ENCODE measurements at places on chromosomes 6 and 20. TPM values are rescaled to one million over a fixed set of nuclear protein-coding genes. Genes with fewer than 3 reads are reported as not detected.

ATP5F1E gene
- total RNA-seq = 50.8 TPM

RAB44 gene
- 12.9 TPM for total RNA-seq

HLA-DMA gene
- 57.5 TPM for total RNA-seq

CYP39A1 gene
- not detected for total RNA-seq

MDFI gene
- total RNA-seq = not detected

GGTLC1 gene
- not detected for total RNA-seq

ZBTB12 gene
- total RNA-seq = 0.63 TPM

TREM2 gene
- not detected for total RNA-seq

FAM83B gene
- total RNA-seq = not detected

SS18L1 gene
- 23.7 TPM for total RNA-seq

EFCAB8 gene
- total RNA-seq = 2.3 TPM

DACT2 gene
- total RNA-seq = not detected

OR2B2 gene
- not detected for total RNA-seq

DHX35 gene
- 11.4 TPM for total RNA-seq

CNBD2 gene
- 17.2 TPM for total RNA-seq

AHI1 gene
- 24.0 TPM for total RNA-seq

Data from natural killer cell (primary cell).